HFFc6 (cell line): ENCODE measurements at places on chromosomes 7 and 10.

- DNase-seq, result no peak
These were observed 8.3 kb upstream of the FRMPD2 start for GRCh38 chr10:48282829-48283228.

- no peak for DNase-seq
These were observed 146.1 kb downstream of the ADRA2A start for GRCh38 chr10:111222961-111223360.

DNA sequence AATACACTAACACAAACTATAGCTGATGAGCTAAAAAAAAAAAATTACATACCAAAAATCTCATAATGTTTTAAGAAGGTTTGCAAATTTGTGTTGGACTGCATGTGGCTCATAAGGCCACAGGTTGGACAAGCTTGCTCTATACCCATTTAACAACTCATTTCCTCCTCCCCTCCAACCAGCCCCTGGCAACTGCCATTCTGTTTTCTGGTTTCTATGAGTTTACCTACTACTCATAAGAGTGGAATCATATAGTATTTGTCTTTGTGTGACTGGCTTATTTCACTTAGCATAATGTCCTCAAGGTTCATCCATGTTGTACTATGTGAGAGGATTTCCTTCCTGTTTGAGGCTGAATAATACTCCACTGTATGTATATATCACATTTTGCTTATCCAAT lies 100.4 kb upstream of the ARHGAP21 start:
- DNase-seq, result peak; percentile 16

GRCh38 chr7:71422104-71422503 lies 290.2 kb downstream of the GALNT17 start:
- DNase-seq, result no peak

DNA sequence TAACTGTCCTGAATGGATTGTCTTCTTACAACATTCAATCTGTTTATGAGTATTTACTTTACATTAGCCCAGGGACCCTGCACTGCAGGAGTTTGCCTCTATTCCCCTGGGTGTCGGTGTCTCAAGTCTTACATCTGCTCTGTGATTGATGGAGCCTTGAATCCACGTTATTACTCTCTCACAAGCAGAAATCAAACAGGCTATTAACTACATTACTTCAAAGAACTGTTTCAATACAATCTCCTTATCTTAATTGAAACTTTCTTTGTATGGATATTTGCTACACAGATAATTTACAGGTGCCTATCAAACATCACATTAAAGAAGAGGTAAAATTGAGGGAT lies 3.1 kb upstream of the ARID5B start:
- no peak for DNase-seq
